ENCODE measurements at places on chromosomes 11 and 22.

DNA sequence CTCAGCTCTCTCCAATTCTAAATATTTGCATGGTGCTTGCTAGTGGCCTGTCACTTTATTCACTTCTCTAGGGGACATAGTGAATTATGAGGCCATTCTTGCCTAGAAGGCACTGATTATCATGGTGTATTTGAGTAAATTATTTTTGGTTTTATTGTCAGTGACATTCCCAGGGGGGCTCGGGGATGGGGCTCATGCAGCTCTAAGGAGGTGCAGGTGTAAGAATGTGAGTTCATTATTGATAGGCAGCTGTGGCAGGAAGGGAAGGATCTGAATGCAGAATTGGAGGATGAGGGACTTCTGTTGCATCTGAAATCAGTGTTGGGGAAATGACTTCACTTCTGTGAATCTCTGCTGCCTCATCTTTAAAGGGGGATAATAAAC is 53.7 kb upstream of the OR4B1 start:
- DNase-seq: no peak

DNA sequence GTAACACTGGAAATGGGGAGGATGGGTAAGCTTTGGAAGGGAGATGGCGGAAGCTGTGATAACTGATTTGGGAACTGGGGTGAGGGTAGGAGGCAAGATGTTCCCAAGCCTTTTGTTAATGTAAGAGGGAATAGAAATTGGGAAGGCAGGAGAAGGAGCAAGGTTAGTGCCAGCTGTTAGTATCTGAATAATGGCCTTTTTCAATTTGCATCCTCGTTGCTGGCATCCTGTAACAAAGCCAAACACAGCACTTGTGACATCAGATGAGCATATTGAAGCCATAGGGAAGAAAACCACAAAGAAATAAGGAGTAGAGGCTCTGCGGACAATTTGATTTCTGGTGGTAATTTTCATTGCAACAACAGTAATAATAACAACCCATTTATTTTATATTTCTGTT is 70.9 kb upstream of the CLMP start:
- no peak for DNase-seq

GRCh38 chr11:43515090-43515489 is 156.4 kb downstream of the TTC17 start:
- DNase-seq: no peak

DNA sequence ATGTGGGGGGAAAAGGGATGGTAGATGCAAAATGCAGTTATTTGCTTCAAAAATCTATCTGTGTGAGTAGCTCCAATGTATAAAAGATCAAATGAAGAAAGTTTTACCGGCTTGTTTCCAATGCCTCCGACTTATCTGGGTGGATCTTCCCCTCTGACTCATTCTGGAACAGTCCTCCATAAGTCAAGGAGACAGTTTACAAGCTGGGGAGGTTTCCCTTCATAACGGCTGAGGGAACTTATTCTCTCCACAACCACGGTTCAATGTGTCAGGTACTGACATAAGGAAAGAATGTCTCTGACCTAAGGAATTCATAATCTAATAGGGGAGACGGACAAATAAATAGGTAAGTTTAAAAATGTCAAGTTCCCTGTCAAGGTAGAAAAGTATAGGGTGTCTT is 49.7 kb upstream of the BIRC3 start:
- peak; percentile 44 for DNase-seq

DNA sequence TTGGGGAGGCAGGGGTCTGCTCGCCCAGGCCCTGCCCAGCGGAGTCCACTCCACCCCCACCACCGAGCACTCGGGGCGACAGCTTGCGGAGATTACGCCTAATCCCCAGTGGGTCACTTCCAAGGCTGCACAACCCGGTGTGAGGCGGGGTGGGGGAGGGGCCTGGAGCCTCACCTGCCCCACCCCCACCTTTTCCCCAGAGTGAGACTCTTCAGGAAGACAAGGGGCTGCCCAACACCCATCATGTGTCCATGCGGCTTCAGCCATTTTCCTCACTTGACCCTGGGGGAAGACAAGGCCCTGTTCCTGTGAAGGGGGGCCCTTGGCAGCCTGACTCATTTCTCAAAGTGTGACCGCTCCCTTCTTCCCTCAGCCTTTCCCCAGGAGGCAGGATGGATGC is 12.5 kb downstream of the SYNGR1 start:
- no peak for DNase-seq
